ENCODE measurements at places on chromosomes 3 and 15.

- DNase-seq: no peak
Measured at GRCh38 chr15:69804786-69805185, 292.9 kb downstream of the TLE3 start.

DNA sequence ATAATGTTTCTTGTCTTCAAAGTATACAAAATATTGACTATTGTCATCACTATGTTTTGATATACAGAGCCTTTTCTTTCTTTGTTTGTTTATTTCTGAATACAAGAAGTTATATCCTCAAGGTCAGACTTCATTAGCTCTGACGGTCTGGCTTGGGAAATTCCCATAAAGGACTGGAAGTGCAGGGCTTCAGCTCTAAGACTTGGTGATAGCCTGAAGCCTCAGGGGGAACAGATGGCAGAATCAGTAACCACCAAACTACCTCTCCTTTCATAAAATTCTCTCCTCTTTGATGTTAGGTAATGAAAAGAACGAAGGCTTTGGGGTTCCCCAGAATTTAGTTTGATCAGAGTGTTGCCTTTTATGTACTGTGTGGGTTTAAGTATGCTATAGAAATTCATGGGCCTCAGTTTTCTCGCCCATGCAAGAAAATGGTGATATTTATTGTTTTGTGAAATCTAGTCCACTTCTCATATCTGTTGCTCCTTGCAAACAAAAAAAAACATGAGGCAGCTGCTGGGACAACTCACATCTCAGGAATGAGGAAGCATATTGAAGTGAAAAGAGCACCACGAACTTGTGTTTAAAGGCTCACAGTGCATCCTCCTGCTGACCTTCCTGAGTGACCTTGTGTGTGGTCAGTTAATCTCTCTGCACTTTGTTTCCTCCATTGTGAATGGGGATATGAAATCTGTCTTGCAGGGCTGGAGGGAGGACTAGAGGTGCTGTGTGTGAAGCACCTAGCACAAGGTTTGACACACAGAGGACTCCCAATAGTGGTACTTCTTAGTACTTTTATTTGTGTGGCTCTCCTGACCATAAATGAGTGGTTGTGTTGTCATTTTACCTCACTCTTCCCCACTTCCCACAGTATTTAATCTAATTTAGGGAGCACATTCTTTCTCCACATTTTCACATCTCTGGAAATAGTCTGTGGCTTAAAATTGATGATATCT lies 569.8 kb upstream of the IL12A start:
- peak; percentile 50 for DNase-seq

- DNase-seq: no peak
Measured at GRCh38 chr3:128424508-128425069, 42.1 kb downstream of the DNAJB8 start.

DNA sequence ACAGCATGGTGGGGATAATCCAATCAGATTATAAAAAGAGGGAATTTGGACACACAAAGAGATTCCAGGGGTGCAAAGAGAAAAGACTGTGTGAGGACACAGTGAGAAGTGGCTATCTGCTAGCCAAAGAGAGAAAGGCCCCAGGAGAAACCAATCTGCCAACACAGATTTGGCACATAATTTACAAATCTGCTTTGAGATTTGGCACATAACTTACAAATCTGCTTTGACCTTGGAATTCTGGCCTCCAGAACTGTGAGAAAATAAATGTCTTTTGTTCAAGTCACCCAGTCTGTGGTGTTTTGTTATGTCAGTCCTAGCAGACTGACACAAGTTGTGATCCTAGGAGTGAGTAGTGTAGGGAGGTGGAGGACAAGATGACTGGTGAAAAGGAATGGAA lies 3.5 kb upstream of the TM4SF18 start:
- no peak for DNase-seq

DNA sequence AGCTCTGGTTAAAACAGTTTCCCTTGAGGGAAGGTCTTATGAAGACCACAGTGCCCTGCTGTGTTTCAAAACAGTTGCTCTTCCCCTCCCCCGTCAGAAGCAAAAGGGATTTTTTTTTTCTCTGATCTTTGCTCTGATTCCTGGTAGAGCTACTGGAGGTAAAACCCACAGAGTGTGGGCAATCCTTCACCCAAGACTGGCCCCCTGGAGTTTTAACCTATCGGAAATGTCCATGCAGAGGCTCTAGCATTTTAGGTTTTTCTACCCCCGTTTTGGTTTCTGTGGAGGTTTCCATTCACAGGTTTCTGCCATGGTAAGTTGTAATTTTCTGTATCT lies 27.7 kb downstream of the GRM2 start:
- DNase-seq: no peak

GRCh38 chr3:122559906-122560305 lies 4.2 kb downstream of the PARP9 start:
- no peak for DNase-seq

DNA sequence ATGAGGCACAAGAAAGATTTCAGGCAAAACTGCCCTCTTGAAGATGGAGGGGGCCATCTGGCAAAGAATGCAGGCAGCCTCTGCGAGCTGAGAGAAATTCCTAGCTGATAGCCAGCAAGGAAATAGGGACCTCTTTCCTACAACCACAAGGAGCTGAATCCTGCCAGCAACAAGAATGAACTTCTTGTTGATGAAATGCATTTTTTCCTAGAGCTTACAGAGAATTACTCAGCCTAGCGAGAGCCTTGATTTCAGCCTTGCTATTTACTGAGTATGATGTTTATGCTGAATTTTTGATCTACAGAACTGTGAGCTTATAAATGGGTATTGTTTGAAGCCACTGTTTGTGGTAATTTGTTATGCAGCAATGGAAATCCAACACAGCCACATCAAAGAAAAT lies 148.5 kb upstream of the NAALADL2 start:
- DNase-seq: peak; percentile 37
